ENCODE measurements at places on chromosomes 7 and 10.
A peak's percentile ranks its signal among the peaks of the same experiment; 100 is the strongest.

GRCh38 chr10:68576118-68576517 lies 16.0 kb downstream of the TET1 start:
- peak; percentile 58 for DNase-seq

DNA sequence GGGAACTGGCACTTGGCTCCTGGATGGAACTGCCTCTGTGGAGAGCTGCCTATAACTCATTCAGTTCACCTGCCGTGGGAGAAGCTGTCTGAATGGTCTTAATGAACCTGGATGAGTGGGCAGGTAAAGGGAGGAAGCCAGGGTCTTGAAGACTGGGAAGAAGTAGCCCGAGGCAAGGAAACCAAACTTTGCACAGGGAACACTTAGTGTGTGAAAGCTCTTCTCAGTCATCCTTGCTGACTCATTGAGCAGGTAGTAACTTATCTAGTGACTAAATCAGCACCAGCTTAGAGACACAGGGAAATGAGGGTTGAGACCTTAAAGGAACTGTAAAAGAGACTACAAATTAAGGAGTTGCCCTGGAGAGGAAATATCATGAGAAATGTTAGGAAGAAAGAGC lies 9.9 kb downstream of the LRRC4 start:
- no peak for DNase-seq

DNA sequence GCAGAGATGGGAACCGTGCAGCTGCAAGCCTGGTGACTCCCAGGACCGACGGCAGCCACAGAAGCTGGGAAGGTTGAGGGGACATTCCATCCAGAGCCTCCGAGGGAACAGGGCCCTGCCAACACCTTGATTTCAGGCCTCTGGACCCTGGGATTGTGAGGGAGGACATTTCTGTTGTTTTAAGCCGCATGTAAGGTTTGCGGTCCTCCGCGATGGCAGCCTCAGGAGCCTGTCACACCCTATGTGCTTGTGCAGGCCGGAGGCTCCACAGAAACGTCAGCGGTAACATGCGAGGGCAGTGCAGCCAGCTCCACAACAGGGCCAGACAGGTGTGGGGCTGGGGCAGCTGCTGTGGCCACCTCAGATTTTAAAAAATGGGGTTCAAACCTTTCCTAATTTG lies 144.7 kb upstream of the SHH start:
- no peak for DNase-seq

GRCh38 chr10:123472606-123473005 lies 193.5 kb upstream of the GPR26 start:
- DNase-seq = peak; percentile 47

DNA sequence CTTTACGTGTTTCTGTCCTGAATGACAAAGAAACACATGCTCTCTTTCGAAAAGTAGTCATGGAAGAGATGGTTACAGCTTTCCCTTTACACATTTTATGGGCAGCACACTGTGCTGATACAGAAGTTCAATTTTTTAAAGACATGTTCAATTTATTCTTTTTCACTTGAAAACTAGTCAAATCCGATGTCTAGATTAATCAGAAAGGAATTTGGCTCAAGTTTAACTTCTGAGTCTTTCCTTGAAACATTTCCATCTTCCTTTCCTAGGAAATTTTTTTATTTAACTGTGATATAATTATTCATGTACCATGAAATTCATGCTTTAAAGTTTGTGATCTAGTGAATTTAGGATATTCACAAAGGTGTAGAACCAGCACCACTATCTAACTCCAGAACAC lies 360.1 kb downstream of the TNS3 start:
- DNase-seq = no peak

DNA sequence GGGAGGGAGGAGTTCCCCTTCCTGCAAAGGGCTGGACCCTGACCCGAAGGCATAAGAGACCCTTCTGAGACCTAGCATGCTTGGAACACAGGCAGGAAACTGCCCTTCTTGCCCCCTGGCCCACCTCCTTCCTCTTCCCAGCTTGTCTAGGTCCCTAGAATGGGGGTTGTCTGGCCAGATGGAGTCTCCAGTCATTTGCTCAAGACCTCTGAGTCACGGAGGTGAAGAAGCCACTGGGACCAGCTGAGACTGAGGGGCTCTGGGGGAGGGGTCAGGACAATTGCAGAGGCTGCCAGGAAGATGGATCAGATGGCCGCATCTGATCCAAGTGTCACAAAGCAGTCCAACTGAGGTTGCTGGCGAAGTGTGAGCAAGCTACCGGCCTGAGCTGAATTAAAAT lies 46.2 kb downstream of the COL13A1 start:
- DNase-seq = no peak

GRCh38 chr10:119653916-119654315 lies 2.7 kb downstream of the BAG3 start:
- DNase-seq = no peak

DNA sequence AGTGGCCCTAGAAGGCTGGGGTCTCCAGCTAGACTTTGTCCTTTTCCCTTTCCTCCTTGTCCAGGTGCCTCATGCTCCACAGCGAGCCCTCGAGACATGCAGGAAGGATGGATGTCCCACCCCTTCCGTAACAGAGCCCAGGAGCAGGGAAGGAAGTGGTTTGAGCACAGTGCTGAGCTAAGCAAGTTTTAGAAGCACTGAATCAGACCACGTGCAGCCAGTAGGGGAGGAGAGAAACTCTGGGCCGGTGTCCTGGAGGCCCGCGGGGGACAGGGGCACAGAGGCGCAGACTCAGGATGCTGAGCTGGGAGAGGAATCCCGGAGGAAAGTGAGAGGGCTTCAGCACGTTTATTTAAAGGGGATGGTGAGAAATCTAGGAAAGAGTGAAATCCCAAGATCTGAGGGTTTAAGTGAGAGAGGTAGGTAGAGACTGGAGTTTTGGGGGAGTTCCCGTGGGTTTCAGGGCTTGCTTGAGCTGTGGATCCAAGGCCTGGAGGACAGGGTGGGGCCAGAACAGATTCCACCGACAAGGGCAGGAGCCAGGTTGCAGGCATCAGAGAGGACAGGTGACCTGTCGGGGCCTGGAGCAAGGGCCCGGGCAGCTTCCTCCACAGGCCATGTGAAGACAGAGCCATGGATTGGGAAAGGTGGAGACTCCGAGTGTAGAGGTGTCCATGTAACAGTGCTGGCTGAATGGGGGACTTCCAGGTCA lies 4.4 kb upstream of the IRF5 start:
- no peak for DNase-seq

GRCh38 chr10:78869508-78870454 lies 199.0 kb upstream of the ZMIZ1 start:
- no peak for DNase-seq
